ENCODE measurements at places on chromosomes 12 and 14. TPM values are rescaled to one million over a fixed set of nuclear protein-coding genes. Genes with fewer than 3 reads are reported as not detected.

The ACOT6 gene
- not detected for total RNA-seq

The SPX gene
- 0.54 TPM for total RNA-seq

The CSRNP2 gene
- 19.1 TPM for total RNA-seq

The RTRAF gene
- 44.2 TPM for total RNA-seq

The CLEC4D gene
- total RNA-seq, result not detected

The ASIC1 gene
- 4.9 TPM for total RNA-seq

The APOF gene
- not detected for total RNA-seq

The FOXM1 gene
- 19.3 TPM for total RNA-seq

The OR10P1 gene
- not detected for total RNA-seq

The FITM1 gene
- total RNA-seq, result not detected

The KRT83 gene
- not detected for total RNA-seq

The LALBA gene
- total RNA-seq, result not detected

The ABCC9 gene
- total RNA-seq, result 20.0 TPM

The MYBPC1 gene
- total RNA-seq, result not detected

The FAM90A1 gene
- total RNA-seq, result not detected

The IL31 gene
- total RNA-seq, result not detected

The CHURC1 gene
- total RNA-seq, result 85.4 TPM

The TAPBPL gene
- 19.7 TPM for total RNA-seq

The GARIN6 gene
- not detected for total RNA-seq

The PLBD1 gene
- 3.4 TPM for total RNA-seq

The NANOG gene
- 0.16 TPM for total RNA-seq

The GLIPR1L2 gene
- total RNA-seq, result 0.72 TPM

The IFNG-AS1 gene
- total RNA-seq, result 0.09 TPM

The CRACR2A gene
- 16.8 TPM for total RNA-seq

The RNU4-1 gene
- total RNA-seq, result under 0.01 TPM

The FBXW8 gene
- total RNA-seq, result 11.2 TPM

The RFLNA gene
- 1.1 TPM for total RNA-seq

The LRRK2 gene
- 22.1 TPM for total RNA-seq

The CCDC198 gene
- not detected for total RNA-seq

The PAX9 gene
- total RNA-seq, result not detected

The FBXO33 gene
- 17.5 TPM for total RNA-seq

The TMPRSS12 gene
- total RNA-seq, result not detected

The ETFRF1 gene
- total RNA-seq, result 20.6 TPM

The LARP4 gene
- 47.5 TPM for total RNA-seq

The IRF2BPL gene
- total RNA-seq, result 25.8 TPM

The RDH11 gene
- total RNA-seq, result 110 TPM

The SMIM41 gene
- total RNA-seq, result 0.98 TPM

The MYO1H gene
- total RNA-seq, result not detected

The FOXA1 gene
- total RNA-seq, result not detected

The EFCAB11 gene
- total RNA-seq, result 3.2 TPM

The DEPDC4 gene
- 5.9 TPM for total RNA-seq

The NIN gene
- 33.4 TPM for total RNA-seq

The TMEM117 gene
- total RNA-seq, result 9.9 TPM

The LRP1-AS gene
- not detected for total RNA-seq

The FIGNL2 gene
- total RNA-seq, result 0.18 TPM

The MAP4K5 gene
- total RNA-seq, result 92.1 TPM

The OTX2 gene
- not detected for total RNA-seq

The TMEM260 gene
- total RNA-seq, result 6.4 TPM

The OSGEP gene
- 31.2 TPM for total RNA-seq

The ACIN1 gene
- total RNA-seq, result 91.8 TPM
